ENCODE measurements at places on chromosomes 5 and 9.

GRCh38 chr9:22160221-22160620, 151.1 kb upstream of the CDKN2B start:
- DNase-seq, result no peak

GRCh38 chr5:56496581-56497063, 263.5 kb upstream of the ANKRD55 start:
- no peak for DNase-seq

GRCh38 chr9:95032580-95033341, 284.7 kb downstream of the FANCC start:
- DNase-seq, result no peak

DNA sequence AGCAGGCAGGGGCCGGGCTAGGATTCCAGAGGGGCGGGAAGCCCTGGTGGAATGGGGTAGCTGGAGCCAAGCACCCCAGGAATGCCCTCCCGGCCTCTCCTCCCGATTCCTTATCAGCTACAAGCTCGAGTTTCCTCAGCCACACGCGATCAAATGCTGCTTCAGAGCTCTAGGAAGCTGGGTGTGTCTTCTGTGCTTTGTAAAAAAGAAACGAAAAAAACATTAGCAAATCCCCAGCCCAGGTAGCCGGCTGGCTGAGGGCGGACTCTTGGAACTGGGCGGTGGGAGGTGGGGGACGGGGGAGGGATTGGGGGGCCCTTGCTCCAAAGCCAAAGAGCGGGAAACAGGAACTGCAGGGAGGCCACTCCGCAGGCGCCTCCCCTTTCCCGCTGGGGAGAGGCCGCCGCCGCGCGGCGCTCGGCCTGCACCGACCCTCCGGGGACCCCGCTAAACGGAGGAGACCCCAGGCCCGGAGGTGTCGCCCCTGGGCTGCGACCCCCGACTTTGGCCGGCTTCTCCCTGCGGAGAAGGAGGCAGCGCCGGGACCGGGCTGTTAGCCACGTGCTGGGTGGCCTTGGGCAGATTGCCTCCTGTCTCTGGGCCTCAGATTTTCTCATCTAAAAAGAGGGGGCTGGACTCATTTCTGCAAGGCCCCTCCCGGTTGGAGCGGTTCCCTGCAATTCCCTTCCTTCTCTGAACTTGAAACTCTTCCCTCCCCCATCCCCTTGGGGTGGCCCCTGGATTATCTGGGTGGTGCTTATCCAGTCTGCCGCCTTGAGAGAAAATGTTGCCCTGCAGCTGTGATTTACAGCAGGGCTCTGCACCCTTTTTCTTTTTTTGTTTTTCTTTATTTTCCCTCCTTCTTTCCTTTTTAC, 40.9 kb upstream of the FABP6 start:
- peak; percentile 63 for DNase-seq

GRCh38 chr5:154485850-154486426, 7.9 kb upstream of the HAND1 start:
- no peak for DNase-seq

- DNase-seq, result no peak
Observed at GRCh38 chr5:152083231-152083630, 158.6 kb upstream of the GLRA1 start.

- peak; percentile 50 for DNase-seq
Observed at GRCh38 chr9:93096131-93096802, at the start of gene CARD19. CARD19 (plus strand) TSS chr9:93096217; CDS start chr9:93096346, 129 bp downstream.

- DNase-seq, result no peak
Observed at GRCh38 chr9:95642189-95642588, 125.4 kb upstream of the PTCH1 start.

Data from GM13977 (cell line).